ENCODE measurements at places on chromosomes 6 and 20. TPM values are rescaled to one million over a fixed set of nuclear protein-coding genes. Genes with fewer than 3 reads are reported as not detected.
A peak's percentile ranks its signal among the peaks of the same experiment; 100 is the strongest.

DNA sequence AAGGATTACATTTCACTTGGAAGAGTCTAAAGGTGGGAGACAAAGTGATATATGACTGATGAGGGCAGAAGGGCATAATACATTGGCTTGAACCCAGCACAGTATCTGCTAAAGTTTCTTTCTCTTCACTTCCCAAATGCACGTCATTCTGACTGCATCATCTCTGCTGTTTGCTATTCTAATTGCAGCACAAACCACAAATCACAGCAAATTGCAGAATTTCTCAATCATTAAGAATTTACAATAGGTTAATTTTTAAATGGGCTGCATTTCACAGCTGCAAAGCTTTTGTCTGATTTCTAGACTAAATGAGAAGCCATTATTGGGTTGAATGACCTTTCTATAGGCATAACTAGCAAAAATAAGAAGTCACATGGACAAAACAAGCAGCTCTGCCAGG, 337.0 kb downstream of the RNGTT start:
- no peak overlapping the region for H3K4me3 ChIP-seq
- H3K27ac ChIP-seq, result no peak overlapping the region
- H3K4me1 ChIP-seq, result no peaks in the 10 kb centered on the region
- DNase-seq, result no peak

- no peaks in the 10 kb centered on the region for H3K27me3 ChIP-seq
- no peaks in the 10 kb centered on the region for H3K4me1 ChIP-seq
- no peaks in the 10 kb centered on the region for H3K36me3 ChIP-seq
Measured at GRCh38 chr20:2219481-2220006, 76.3 kb upstream of the TGM3 start.

- H3K4me3 ChIP-seq, result no peak overlapping the region
- peaks cover 12% of the 10 kb centered on the region for H3K4me1 ChIP-seq
- peak; percentile 36 for DNase-seq
- H3K36me3 ChIP-seq, result peaks cover 5% of the 10 kb centered on the region
- H3K27ac ChIP-seq, result peak overlapping the region; percentile 63
- no peaks in the 10 kb centered on the region for H3K27me3 ChIP-seq
Measured at GRCh38 chr6:41594326-41594725, 43.9 kb upstream of the MDFI start.

DNA sequence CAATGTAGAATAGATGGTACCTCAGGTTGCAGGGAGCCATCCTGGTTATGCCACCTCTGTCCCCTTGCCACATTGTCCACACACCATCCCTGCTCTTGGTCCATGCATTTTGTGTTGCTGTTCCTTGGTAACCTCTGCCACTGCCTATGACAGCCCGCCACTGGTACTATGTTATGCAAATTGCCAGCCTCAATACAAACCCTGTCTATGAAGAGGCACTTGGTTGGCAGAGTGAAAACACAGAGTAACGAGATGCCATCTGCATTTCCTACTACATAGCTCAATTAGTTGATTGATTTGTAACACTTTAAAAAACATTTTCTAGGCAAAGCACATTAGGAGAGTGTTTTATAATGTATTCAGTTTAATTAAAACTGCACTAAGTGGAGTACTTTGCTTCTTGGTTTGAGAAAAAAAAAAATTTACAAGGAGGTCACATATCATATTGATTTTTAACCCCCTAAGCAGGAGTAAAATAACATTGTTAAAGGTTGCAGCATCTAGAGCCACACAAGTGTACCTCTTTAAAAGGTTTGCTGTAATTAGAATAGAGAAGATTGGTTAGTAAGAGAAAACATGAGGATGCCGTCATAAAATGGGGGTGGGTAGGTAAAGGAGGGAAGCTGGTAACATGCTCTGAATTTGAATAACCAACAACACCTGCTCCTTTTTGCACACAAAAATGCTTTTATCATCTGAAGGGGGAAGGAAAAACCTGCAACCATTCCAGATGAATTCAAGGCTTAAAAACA, 817.1 kb downstream of the KIF16B start:
- H3K27me3 ChIP-seq, result no peaks in the 10 kb centered on the region
- no peaks in the 10 kb centered on the region for H3K36me3 ChIP-seq
- DNase-seq, result no peak
- no peak overlapping the region for H3K4me3 ChIP-seq
- H3K27ac ChIP-seq, result no peak overlapping the region

- no peak for DNase-seq
- H3K27ac ChIP-seq, result no peak overlapping the region
- H3K4me3 ChIP-seq, result no peak overlapping the region
- H3K4me1 ChIP-seq, result no peaks in the 10 kb centered on the region
Measured at GRCh38 chr6:126803769-126804168, 314.7 kb upstream of the RSPO3 start.

STMND1 gene
- 0.27 TPM for total RNA-seq

TRAPPC3L gene
- total RNA-seq, result not detected

DNA sequence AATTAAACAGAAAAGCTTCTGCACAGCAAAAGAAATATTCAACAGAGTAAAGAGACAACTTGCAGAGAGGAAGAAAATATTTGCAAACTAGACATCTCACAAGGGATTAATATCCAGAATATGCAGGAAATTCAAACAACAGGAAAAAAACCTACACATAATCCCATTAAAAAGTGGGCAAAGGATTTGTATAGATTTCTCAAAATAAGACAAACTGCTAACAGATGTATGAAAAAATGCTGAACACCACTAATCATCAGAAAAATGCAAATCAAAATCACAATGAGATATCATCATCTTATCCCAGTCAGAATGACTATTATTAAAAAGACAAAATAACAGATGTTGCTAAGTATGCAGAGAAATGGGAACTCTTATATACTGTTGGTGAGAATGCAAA, 129.6 kb downstream of the SYNDIG1 start:
- DNase-seq, result no peak
- no peak overlapping the region for H3K27ac ChIP-seq
- H3K36me3 ChIP-seq, result no peaks in the 10 kb centered on the region
- no peak overlapping the region for H3K4me3 ChIP-seq
- no peaks in the 10 kb centered on the region for H3K27me3 ChIP-seq
- H3K4me1 ChIP-seq, result no peaks in the 10 kb centered on the region

DNA sequence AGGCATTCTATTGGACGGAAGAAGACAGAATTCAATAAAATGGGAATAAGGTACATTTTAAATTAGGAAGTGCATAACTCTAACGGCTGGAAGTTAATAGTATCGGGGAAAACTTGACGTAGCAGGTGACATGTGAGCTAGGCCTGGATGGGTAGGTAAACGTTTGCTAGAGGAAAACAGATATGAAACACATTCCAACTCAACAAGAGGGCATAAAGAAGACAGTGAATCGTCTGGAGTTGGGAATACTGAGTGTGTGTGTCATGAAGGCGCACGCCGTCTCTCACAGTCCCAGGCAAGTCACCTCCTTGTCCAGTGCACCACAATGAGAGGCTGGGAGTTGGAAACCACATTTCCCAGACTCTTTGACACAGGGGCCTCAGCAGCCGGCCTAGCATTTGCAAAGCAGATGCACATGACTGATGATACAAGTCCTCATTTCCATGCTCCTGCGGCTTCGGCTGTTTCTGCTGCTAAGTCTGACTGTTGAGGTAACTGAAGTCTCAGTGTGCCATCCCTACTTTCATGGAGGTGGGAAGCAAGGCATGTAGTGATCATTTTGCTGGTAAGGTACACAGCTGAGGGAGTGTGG, 16.5 kb upstream of the NHSL1 start:
- no peaks in the 10 kb centered on the region for H3K36me3 ChIP-seq
- DNase-seq, result no peak
- no peaks in the 10 kb centered on the region for H3K27me3 ChIP-seq
- no peaks in the 10 kb centered on the region for H3K4me1 ChIP-seq

DNA sequence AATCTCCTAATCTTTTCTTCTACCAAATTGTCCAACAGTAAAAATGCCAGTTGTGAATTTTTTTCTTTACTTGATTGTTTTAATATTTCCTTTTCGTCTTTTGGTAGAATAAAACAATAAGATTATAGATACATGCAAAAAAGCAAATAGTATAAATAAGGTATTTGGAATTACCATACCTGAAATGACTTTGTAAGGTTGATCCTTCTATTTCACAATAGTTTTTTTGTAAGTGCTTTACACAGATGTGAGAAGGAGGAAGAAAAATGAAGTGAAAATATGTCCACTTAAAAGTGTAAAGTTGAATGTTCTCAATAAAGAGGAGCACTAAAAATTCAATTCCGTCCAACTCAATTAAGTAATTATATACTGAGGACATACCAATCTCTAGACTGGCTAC, 457.6 kb downstream of the UTRN start:
- H3K36me3 ChIP-seq, result no peaks in the 10 kb centered on the region
- no peaks in the 10 kb centered on the region for H3K4me1 ChIP-seq
- no peak for DNase-seq
- no peak overlapping the region for H3K4me3 ChIP-seq

DNA sequence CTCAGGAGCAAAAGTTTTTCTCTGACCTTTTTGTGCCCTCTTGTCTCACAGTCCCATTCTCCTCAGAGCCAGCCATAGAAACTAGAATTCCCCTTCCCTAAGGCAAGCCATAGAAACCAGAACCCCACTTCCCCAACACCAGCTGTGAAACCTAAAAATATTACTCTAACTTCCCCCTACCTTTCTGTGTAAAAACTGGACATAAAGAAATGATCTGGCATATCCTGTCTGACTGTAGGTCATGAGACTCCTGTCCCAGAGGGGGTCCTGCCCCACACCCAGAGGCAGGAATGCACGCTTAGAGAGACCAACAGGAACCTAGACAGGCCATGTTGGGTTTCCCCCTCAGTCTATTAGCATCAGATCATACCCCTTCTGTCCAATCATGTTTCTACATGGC, 140.6 kb upstream of the SLC22A16 start:
- DNase-seq, result no peak
- peaks cover 22% of the 10 kb centered on the region for H3K4me1 ChIP-seq
- H3K27me3 ChIP-seq, result no peaks in the 10 kb centered on the region
- no peak overlapping the region for H3K27ac ChIP-seq
- H3K4me3 ChIP-seq, result no peak overlapping the region

ABCC10 gene
- total RNA-seq, result 16.7 TPM

GRCh38 chr20:13061381-13061780, 52.6 kb downstream of the SPTLC3 start:
- no peaks in the 10 kb centered on the region for H3K4me1 ChIP-seq
- H3K27ac ChIP-seq, result no peak overlapping the region
- H3K4me3 ChIP-seq, result no peak overlapping the region
- no peaks in the 10 kb centered on the region for H3K36me3 ChIP-seq
- no peaks in the 10 kb centered on the region for H3K27me3 ChIP-seq

CCDC170 gene
- total RNA-seq, result 1.2 TPM

- DNase-seq, result no peak
- no peak overlapping the region for H3K4me3 ChIP-seq
- no peaks in the 10 kb centered on the region for H3K27me3 ChIP-seq
- H3K36me3 ChIP-seq, result no peaks in the 10 kb centered on the region
- no peak overlapping the region for H3K27ac ChIP-seq
- H3K4me1 ChIP-seq, result no peaks in the 10 kb centered on the region
Measured at GRCh38 chr6:95741045-95741444, 163.7 kb downstream of the MANEA start.

MAPK13 gene
- 41.2 TPM for total RNA-seq

GRCh38 chr6:2784930-2785329, 19.7 kb downstream of the WRNIP1 start:
- H3K27me3 ChIP-seq, result no peaks in the 10 kb centered on the region
- H3K4me1 ChIP-seq, result no peaks in the 10 kb centered on the region
- H3K36me3 ChIP-seq, result no peaks in the 10 kb centered on the region
- no peak for DNase-seq
- no peak overlapping the region for H3K27ac ChIP-seq

GRCh38 chr6:72825315-72825911, 203.5 kb downstream of the KCNQ5 start:
- H3K36me3 ChIP-seq, result no peaks in the 10 kb centered on the region
- no peaks in the 10 kb centered on the region for H3K27me3 ChIP-seq
- H3K27ac ChIP-seq, result no peak overlapping the region
- H3K4me1 ChIP-seq, result no peaks in the 10 kb centered on the region
- no peak overlapping the region for H3K4me3 ChIP-seq

GRCh38 chr20:59441306-59441705, 140.9 kb downstream of the EDN3 start:
- no peak overlapping the region for H3K4me3 ChIP-seq
- peaks cover 4% of the 10 kb centered on the region for H3K4me1 ChIP-seq
- no peak for DNase-seq
- H3K27me3 ChIP-seq, result peaks cover 18% of the 10 kb centered on the region

DNA sequence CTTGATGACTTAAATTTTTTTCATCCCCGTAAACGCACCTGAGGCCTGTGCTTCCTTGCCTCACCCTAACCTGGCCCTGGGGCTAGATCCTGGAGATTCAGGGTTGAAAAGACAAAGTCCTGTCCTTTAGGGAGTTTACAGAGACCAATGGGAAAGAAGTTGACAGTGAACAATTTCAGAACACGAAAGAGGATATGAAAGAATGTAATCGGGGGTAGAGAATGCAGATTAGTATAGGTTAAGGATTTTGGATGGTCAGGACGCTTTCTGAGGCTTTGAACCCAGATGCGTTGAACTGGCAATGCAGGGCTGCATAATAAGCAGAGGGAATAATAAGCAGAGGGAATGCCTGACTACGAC, 1.7 kb upstream of the FBXO5 start:
- H3K4me3 ChIP-seq, result peak overlapping the region; percentile 63
- H3K4me1 ChIP-seq, result peaks cover 28% of the 10 kb centered on the region
- H3K27me3 ChIP-seq, result no peaks in the 10 kb centered on the region
- H3K27ac ChIP-seq, result peak overlapping the region; percentile 84

DNA sequence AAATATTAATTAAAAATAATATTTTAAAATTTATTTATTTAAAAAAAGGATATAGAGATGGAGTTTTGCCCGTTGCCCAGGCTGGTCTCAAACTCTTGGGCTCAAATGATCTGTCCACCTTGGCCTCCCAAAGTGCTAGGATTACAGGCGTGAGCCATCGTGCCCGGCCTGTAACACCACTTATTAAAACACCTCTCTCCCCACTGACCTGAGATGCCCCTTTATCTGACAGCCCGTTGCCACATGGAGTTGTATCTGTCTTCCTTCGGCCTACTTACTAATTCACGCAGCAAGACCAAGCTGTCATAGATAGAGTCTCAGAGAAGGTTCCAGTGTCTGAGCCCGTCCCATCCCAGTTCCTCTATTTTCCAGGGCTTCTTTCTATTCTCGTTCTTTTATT, 30.7 kb downstream of the KIF25 start:
- DNase-seq, result no peak
- no peak overlapping the region for H3K4me3 ChIP-seq
- H3K4me1 ChIP-seq, result peaks cover 27% of the 10 kb centered on the region
- no peaks in the 10 kb centered on the region for H3K36me3 ChIP-seq
- H3K27ac ChIP-seq, result no peak overlapping the region

DPPA5 gene
- total RNA-seq, result not detected

SRMS gene
- total RNA-seq, result not detected

APCDD1L gene
- 0.23 TPM for total RNA-seq

All from hepatocyte (in vitro differentiated cells).